ENCODE measurements at places on chromosomes 7 and 10.

DNA sequence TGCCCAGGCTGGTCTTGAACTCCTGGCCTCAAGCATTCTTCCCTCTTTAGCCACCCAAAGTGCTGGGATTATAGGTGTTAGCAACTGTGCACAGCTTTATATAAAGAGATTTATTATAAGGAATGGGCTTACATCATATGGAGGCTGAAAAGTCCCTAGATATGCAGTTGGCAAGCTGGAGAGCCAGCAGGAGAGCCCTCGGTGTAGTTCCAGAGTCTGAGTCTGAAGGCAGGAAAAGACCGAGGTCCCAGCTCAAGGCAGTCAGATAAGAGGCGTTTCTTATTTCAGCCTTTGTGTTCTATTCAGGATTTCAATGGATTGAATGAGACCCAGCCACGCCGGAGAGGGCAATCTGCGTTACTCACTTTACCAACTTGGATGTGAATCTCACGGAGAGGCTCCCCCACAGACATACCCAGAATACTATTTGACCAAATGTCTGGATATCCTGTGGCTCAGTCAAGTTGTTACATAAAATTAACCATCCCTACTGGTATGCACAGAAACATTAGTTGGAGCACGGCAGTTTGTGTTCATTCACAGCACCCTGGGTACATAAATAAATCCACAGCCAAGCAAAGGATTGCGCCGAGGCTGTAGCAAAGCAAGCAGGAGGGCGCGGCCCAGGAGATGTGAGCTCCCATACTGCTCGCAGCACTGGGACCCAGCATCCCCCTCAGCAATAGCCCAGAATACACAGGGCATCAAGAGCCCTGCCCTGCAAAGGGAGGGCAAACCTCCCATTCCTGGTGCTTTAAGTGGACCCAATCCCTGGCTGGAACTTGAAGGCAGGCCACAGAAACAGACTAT, 158.4 kb upstream of the ZNF32 start:
- DNase-seq, result no peak

DNA sequence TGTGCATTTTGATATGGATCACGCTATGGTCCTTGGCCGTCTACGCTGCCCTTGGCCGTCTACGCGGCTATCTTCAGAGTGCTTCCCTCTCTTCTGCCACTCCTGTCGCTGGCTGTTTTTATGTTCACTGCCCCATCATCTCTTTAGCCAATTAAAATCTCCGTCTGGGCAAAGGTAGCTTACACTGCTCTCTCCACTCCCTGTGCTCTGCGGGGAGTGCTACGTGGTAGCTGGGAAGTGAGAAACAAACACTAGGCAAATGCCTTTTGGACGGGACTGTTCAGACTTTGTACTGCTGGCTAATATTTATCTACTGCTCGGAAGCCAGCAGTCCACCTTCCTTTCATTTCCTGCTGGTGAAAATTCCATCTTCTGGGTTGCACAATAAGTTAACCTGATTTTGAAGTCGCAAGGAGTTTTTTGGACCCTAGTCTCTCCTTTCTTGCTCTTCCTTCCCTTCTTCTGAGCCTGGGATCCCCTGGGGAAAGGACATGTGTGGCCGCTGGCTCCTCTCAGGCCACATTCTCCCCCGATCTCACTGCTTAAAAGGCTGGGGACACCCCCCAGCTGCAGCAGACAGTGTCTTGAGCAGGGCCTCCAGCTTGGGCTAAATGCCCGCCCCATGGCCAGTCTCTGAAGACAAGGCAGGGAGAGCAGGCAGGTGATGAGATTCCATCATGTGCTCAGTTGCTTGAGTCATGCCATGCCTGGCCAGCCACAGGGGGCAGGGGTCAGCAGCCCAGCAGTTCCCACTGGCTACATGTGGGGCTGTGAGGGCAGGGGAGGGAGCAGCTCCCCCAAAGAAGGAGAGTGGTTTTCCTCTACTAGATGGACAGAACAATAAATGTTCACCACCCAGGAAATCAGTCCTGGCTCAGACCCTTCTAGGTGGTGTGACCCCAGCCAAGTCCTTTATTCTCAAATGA, 25.5 kb upstream of the RBM33 start:
- DNase-seq, result no peak

DNA sequence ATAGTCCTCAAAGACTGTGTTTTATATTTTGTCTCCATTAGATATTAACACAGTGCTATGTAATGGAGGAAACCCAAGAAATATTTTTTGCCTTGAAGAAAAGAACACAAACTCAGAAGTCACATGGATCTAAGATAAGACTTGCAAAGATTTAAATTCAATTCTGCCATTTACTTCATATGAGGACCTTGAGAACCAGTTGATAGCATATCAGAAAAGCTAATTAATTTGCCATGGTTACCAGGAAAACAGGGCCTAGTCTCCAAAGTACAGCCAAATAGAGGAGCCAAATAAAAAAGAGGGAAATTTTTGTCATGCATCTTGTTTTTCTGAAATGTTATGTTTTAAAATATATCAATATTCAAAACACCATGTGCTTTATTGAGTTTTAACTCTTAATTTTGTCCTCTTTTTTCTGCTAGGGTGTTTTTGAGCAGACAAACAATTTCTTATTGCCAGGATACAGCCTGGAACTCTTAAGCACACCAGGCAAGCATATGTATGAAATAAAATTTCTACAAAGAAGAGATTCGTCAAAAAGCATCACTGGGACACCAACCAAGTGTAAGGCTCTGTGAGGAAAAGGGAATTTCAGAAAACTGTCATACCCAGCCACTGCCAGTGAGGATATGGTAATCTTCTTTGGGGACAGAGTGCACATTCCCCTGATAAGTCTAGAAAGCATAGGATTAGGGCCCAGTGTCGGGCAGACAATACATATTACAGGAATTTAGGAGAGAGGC, 10.6 kb upstream of the TOMM7 start:
- no peak for DNase-seq

GRCh38 chr7:92755680-92756079, 80.7 kb downstream of the CDK6 start:
- no peak for DNase-seq

GRCh38 chr7:120799813-120800475, 58.0 kb downstream of the TSPAN12 start:
- no peak for DNase-seq

- no peak for DNase-seq
Measured at GRCh38 chr7:65441010-65441409, 67.4 kb downstream of the ZNF92 start.

GRCh38 chr7:125971656-125972055, 1042.0 kb upstream of the POT1 start:
- DNase-seq, result no peak

- DNase-seq, result no peak
Measured at GRCh38 chr7:12749746-12750145, 62.3 kb downstream of the ARL4A start.

DNA sequence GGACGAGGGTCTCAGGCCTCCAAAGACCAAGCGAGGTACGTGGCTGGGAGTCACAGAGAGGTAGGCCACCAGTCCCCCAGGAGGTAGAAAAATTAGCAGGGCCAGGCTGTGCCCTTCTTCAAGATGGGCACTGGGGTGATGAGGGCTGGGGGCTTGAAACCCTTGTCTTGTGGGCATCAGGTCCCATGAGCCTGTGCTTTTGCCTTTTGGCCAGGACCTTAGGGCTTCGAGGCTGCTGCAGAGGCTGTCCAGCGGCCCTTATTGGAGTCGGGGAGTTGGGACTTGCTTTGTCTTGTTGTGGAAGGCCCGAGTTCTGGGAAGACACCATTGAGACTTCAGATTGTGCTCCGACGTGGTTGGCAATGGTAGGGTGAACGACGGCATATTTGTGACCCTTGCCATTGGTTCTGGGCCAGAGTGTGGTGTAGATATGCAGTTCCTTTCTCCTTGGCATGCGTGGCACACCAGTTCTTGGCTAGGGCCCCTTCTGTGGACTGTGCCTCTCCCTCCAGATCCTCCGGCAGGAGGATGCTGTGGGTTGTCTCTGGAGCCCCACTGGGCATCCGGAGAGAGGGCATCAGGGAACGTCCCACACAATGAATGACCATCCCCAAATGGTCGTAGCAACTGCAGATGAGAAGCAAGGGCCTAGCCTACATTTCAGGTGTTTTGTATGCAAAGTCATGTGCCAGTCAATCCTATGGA, 931 bp downstream of the SH2D4B start:
- DNase-seq, result no peak

DNA sequence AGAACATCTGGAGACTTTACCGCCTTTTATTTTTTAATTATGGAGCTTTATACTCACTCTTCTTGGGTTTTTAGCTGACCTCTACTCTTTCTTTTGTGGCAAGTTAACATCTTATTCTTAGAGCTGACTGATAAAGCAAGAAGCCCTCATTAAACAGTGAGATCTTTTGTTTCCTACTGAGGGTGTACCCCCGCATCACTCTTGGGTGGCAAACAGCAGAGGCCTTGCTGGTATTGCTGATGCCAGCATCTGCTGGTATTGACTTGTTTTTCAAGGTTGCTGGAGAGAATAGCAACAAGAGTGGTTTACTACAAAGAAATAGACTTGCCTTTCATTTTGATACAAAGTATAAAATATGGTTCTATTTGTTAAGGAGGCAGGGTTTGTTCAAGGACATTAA, 154.7 kb downstream of the ARID5B start:
- DNase-seq, result no peak

GRCh38 chr10:55374917-55375316, 573.9 kb upstream of the PCDH15 start:
- no peak for DNase-seq

GRCh38 chr10:80168679-80169380, 36.3 kb downstream of the PLAC9 start:
- no peak for DNase-seq

DNA sequence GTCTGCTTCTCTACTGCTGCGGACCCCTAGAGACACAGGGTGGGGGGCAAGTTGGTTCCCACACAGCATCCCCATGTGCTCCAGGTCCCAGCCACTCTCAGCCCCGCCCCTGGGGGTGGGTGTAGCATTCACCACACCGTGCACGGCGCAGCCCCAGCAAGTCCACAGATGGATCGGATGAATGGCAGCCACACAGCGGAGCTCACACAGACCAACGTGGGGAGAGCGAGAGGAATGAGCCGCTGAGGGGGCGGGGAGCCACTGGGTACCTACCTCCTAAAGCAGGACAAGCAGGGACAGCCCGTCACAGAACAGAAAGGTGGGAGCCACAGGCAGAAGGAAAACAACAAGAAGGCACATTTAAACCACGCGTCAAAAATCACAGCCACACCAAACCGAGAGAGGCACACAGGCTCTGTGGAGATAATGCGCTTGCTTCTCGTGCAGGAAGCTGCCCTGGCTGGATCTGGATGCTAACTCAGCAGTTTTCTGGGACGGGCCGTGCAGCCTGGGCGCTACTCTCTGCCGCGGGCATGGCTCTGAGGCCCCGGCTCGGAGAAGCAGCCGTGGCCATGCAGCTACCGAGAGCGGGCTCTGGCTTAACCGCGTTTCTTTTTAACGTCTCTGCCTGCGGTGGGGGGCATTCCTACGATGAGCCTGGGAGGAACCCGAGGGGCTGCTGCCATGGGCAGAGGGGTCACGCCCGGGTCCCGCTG, 102.5 kb downstream of the CYTH3 start:
- DNase-seq, result no peak

DNA sequence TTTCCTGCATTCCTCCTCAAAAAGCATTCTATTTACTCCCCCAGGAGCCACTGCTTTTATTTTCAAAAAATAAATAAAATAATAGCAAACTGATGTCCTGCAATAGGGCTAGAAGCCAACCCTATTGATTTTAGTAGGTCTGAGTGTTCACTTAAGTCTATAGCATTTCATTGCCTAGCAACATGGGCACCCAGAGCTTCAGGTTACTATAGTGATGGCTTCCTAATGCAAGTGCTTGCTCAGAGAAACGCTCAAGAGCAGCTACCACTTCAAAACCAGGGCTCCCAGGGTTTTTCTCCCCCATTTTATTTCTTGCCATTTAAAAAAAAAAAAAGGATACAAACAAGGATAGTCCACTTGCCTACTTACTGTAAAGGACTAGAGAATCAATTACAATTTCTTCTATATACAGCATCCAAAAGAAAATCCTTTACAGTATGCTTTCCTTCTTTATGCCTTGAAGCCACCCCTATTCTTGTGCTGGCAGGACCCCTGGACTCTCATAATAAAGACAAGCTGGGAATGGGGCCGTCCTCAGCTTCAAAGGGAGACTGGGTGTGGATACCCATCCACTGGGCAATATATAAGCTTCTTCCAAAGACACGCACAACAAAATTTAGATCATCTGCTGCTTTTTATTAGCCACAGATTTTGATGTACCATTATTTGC, 133.3 kb downstream of the VPS41 start:
- no peak for DNase-seq

DNA sequence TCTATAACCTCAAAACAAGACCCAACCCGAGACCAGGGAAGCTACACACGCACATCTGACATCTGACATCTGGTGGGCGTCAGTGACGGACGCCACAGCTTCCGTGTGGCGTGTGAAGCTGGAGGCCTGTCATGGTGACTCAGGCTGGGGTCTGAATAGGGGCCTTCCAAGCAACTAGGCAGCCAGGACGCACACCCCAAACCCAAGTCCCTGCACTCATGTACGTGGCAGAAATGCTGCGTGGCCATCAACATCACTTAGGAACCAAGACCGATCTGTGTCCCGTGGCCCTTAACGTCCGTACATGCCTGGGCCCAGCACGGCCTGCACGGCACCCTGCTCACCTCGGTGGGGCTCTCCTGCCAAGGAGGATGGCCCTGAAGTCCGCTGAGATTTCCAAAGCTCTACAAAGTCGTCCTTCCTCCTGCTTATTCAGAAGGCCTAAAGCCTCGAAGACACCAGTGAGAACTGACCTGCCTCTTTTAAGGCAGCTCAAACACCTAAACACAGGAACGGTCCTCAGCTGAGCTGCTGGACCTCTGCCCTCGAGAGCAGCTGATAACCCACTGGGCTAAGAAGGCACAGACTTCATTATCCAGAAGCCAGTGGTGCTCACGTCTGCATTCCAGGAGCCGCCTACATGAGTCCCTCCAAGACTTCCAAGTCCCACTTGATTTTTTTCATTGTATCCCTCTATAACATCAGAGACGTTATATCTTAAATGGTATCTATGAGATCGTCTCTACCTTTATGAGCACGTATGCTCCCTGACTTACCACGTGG, 82.5 kb downstream of the DIP2C start:
- no peak for DNase-seq

GRCh38 chr10:27660268-27660667, 85.4 kb downstream of the MKX start:
- no peak for DNase-seq

DNA sequence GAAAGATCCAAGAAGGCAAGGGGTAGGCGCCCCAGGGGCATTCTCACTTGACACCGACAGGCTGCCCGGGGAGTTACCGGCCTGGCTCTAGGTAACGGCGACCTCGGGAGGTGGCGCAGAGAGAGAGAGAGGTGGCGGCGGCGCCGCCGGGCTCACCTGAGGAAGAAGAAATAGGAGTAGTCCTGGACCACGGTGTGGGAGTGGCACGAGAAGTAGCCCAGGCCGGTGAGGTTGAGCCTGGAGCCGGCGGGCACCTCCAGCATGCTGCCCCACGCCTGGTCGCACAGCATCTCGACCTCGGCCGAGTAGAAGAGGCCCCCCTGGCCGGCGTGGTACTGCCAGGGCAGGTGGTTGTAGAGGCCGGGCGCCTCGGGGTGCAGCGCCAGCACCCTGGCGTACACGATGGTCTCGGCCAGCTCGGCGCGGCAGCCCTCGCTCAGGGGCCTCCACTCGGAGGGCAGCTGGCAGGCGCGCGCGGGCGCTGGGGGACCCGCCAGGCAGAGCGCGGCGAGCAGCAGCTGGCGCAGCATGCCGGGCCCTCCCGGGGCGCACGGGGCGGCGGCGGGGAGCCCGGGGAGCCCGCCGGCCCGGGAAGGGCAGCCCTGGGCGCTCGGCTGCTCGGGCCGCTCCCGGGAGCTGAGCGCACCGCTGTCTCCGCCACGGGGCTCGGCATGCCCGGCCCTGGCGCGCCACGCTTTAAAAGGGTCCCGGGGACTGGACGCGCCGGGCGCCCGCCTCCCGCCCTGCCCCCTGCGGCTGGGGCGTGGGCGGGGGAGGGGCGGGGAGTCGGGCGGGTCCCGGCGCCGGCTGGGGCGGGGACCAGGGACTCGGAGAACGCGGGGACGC, at the start of gene CCDC3:
Gene CCDC3, minus strand, starts transcription at position 673 of the 846 bp plus-strand sequence. Its CDS starts 143 bp downstream, at position 530.
- DNase-seq, result no peak
